Vagina (tissue), 2 donors: ENCODE measurements at places on chromosomes 6 and 20.

DNA sequence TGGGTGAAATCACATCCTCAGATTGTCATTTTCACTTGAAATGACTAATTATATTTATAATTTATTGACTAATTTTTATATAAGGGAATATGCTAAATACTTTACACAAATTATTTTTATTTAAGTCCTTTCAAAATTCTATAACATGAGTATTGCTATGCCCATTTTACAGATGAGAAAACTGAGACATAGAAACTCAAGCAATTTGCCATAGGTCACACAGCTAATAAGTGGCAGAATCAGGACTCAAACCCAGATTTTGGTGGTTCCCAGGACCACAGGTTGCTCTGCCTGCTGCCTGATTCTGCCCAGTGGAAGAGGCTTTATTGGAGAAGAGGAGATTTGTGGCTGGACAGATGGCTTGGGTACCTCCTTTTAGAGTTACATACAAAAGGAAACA, 4.9 kb downstream of the ALDH8A1 start:
- no peak for DNase-seq

DNA sequence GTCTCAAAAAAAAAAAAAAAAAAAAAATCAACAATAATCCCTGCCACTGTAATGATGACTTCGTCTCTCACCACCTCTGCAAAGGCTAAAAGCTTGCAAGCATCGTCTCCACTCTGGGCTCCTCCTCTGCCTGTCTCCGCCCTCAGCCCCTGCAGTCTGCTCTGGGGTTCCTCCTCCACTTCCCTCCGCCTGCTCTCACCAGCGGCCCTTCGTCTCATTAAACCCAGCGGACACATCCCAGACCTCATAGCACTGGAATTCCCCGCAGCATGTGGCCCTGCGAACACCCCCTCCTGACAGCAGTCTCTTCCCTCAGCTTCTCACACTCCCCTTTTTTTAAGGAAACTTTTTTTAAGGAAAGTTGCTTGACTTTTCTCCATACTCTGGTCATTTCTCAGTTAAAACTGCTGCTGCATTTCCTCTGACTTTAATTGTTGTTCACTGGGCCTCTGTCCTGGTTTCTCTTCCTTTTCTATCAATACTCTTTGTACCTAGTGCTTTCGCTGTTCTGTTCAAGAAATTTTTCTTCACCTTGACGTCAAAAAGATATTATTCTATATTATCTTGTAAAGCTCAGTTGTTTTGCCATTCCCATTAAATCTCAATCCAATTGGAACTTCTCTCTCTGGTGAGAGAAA, 70.9 kb upstream of the PLEKHG1 start:
- peak; percentile 93 for DNase-seq

- DNase-seq, result no peak
These were observed 36.3 kb downstream of the VTA1 start for GRCh38 chr6:142183351-142183750.

- DNase-seq, result no peak
These were observed 165.5 kb upstream of the OPRM1 start for GRCh38 chr6:153873541-153873940.

DNA sequence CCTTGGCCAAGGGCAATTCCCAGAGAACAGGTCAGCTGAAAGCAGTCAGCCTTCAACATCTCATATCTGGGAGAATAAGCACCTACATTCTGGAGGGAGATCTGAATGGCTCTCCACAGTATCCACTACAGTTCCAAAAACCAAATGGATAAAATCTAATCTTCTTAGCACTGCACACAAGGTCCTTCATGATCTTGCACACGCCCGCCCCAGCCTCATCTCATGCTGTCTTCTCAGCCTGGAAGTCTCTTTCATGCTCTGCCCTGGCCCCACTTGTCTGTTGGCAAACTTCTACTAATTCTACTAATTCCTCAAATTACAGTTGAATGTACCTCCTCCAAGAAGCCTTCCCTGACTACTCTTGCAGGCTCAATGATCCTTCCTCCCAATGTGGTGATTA, 1.8 kb upstream of the TTBK1 start:
- no peak for DNase-seq

GRCh38 chr20:40489886-40490285, 199.2 kb downstream of the MAFB start:
- DNase-seq, result no peak

DNA sequence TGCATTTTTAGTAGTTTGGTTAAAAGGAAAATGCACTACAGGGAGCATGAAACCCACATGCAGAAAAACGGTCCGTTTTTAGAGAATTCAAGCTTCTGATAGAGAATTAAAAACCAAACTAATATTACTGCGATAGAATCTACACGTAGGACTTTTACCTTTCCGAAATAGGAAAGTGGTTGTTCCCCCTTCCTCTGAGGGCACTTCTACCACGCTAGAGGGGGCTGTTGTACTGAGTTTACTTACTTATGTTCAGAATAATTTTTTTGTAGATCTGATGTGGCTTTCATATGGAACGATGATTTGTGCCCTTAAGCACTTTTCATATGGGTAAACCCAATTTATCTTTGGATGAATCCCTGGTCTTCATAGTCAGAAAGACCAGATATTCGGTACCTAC, 264.3 kb upstream of the PLN start:
- no peak for DNase-seq

DNA sequence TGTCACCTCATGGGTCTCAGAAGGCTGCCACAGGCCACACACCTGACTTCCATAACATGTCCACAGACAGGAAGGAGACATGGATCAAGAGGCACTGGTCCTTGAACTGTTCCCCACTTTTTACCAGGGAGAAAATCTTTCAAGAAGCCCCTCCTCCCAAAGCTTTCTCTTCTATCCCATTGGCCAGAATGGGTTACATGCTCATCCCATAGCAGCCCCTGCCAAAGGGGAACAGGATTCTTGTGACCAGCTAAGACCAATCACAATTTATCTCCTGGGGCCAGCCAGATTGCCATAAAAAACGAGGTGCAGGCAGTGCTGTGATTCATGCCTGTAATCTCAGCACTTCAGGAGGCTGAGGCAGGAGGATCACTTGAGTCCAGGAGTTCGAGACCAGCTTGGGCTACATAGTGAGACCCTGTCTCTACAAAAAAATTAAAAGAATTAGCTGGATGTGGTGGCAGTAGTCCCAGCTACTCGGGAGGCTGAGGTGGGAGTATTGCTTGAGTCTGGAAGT, 59.4 kb downstream of the TMEM242 start:
- no peak for DNase-seq

GRCh38 chr20:50101887-50102286, 11.1 kb downstream of the UBE2V1 start:
- no peak for DNase-seq

DNA sequence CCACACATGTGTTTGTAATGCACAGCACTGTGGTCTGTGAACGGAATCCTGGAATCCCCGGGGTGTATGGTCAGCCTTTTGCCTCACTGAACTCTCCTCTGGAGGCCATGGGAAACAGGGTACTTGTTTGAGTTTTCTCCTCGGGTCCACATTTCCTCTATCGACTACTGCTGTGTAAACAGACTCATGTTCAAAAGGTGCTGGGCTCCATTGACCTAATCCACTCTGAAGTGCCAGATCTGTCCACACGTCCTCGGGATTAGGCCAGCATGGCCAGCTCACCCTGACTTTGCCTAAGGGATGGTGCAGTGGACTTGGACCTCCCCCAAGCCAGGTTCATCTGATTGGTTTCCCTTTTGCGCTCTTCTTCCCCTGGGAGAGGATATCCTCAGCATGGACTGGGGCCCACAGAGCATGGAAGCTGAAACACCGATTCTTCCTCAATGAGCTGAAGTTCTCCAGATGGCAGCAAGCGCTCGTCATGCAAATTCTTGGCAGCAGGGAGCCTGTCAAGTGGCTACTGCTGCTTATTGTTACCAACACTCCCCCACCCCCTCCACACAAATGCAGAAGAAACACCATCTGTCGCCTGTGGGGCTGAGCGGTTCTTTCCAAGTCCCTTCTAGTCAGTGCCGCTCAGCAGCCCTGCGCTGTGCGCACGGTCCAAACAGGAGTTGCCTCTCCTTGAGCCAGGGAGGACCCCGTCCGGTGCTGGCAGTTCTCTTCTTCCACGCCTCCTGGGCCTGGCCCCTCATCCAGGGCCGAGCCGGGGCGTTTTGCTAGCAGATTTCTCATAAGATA, 292.6 kb upstream of the MARCKS start:
- no peak for DNase-seq
